Stimulated activated CD8-positive, alpha-beta memory T cell treated with anti-CD3 and anti-CD28 coated beads, Interleukin-4, amount 100 ng/mL, for 1 hour (primary cell): ENCODE measurements at places on chromosomes 13 and 19.

- no peak for DNase-seq
These were observed 2.5 kb downstream of the ZNF552 start for GRCh38 chr19:57812226-57812625.

DNA sequence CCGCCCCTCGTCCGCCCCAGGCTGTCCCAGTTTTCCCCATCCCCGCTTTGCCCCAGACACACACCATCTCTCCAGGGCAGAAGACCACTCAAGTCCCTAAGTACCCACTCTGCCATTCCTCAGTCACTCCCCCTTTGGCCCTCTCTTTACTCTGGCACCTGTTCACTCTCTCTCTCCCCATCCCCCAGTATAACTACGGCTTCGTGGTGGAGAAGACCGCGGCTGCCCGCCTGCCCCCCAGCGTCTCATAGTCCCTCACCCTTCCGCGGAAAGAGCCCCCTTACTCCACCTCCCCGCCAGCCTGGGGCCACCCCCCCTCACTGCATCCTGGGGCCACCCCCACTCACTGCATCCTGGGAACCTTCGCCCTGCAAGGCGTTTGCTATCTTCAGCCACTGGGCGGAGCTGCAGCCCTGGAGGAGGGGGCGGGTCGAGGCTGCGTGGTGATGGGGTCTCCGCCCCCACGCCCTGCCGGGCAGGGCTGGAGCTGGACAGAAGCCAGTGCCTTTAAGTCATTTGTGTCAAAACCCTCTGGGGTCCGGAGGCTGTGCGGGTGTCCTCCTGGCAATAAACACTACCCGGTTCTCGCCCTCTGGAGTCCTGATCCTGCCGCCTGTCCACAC, 5.0 kb downstream of the MVB12A start:
- DNase-seq = no peak

GRCh38 chr19:16736709-16737108, 17.1 kb downstream of the NWD1 start:
- no peak for DNase-seq

DNA sequence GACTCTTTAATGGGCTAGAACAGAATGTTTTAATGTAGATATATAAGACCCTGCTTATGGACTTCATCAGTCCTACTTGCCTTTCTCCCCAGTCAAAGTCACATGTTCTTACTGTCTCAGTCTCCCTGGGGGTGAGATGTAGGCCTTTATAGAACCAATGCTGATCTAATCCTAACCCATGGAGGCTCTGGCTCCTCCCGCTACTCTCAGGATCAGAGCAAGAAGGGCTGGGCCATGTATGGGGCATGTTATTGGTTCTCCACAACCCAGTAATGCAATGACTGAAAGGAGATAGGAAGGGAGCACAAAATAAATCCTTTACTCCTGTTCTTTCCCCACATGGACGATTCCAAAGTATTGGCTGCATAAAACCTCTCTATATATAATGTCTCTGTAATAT, 82.3 kb downstream of the UGGT2 start:
- no peak for DNase-seq

DNA sequence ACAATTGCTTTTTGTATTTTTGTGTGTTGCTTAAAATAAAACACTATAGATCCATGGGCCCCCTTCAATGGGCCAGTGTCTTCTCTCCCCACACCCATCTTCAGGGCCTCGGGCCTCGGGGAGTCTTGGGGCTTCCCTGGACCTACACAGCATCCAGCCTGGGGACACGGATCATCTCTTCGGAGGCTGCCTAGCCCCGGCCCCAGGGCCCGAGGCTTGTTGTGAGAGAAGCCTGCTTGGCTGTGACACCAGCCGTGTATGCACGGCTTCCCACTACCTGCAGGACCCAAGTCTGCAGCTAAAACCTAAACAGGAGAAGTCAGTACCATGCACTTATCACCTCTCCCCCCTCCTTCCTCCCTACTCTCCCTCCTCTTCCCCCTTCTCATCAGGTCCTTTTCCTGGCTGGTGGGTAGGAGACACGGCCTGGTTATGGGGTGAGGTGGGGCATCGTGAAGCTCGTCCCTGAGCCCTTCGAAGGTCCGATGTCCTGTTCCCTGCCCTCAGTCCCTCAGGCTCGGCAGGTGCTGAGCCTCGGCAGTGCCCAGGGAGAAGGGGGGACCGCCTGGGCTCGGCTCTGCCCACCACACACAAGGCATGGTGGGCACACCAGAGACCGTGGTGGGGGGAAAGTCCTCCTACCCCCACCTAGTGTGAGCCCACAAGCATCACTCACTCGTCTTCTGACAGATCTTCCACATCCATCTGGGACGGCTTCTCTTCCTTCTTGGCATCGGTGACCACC, 9.5 kb downstream of the C13orf46 start:
- DNase-seq = no peak

DNA sequence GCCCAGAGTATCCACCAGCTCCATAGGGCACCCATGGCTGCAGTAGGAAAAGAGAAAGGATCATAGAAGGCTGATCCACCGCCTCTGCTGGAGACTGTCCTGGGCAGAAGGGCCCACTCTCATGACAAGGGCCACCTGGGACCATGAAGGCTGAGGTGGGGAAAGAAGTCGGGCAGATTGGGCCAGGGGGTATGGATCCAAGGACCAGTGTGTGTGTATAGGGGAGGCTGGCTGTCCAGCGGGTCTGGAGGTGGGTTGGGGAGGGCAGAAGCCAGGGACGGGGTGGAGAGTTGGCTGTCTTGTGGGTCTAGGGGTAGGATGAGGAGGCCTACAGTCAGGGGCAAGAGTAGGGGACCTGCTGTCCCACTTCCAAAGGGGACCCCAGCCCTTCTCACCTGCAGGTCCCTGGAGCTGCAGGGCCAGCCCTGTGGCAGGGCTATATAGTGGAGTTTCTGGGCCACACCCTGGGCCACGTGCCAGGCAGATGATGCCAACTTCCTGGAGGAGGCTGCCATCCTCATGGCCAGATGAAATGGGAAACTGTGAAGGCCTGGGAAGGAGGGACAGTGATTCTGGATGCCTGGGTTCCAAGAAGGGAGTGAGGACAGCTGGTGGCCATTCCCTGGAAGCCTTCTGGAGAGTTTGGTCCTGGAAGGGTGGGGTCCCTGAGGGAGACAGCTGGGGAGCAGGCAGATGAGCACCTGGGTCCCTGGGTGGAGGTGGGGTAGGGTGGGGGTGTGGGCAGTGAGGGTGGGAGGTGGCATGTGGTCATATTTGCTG, at the start of gene FCGBP:
TSS of gene FCGBP (minus strand) at position 51 of the 780 bp plus-strand sequence.
- no peak for DNase-seq

- no peak for DNase-seq
These were observed 125.9 kb downstream of the COL4A2 start for GRCh38 chr13:110433014-110433413.
